ENCODE measurements at places on chromosomes 7 and 10.

DNA sequence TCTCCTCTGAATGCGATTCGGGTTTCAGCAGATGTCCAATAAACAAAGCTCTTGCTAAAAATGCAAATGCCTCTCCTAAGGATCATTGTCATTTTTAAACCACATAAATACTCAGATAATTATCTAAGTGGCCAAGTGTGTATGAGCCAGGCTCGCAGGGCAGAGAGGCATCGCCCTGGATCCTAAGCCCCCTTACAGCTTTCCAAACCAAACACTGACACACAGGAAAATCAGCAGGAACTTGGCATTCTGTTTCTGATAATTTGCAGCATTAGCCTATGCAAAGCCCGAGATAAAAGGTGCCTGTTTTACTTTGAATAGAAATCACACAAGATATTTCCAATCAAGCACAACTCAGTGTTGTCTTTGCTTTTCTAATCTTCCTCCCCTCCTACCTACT is 134.4 kb downstream of the ABCA13 start:
- no peak for DNase-seq

DNA sequence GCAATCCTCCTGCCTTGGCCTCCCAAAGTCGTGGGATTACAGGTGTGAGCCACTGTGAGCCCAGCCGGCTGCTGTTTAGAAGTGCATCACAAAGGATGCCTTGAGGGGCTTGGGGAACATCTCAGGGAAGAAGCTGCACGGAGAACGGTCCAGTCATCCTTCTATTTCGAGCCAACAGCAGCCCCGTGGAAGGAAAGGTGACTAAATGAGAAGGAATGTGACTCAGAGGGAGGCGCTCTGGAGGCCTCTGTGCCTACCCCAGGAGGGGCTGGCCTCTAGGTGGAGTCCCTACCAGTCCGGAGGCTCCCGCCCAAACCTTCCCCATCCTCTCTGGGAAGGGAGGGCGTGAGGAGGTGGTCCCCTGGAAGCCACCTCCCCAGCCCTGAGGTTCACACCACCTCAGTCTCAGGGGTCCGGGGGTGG is 76.2 kb downstream of the CTBP2 start:
- peak; percentile 69 for DNase-seq

- no peak for DNase-seq
Measured at GRCh38 chr10:90321132-90321816, 536.6 kb downstream of the HTR7 start.

DNA sequence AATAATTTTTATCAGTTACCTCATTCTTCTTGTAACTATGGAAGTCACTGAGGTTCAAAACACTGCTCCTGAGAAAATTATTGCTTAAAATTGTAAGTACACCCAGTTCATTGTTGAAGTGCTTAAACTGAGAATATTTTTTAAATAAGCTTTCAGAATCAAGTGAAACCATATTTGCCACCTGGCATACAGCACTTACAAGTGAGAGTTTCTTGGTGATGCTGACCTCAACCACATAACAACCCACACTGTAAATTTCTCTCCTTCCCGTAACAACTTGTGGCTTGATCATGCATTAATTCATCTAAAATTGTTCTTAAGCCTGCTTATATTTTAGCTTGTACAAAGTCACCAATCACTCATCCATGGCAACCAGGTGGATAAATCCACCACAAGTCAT is 34.0 kb downstream of the IMMP2L start:
- DNase-seq = no peak

- peak; percentile 29 for DNase-seq
Measured at GRCh38 chr7:131480384-131481315, 75.8 kb downstream of the PODXL start.
